ENCODE measurements at places on chromosomes 1 and 21. TPM values are rescaled to one million over a fixed set of nuclear protein-coding genes. Genes with fewer than 3 reads are reported as not detected.

The TFF2 gene
- not detected for total RNA-seq

DNA sequence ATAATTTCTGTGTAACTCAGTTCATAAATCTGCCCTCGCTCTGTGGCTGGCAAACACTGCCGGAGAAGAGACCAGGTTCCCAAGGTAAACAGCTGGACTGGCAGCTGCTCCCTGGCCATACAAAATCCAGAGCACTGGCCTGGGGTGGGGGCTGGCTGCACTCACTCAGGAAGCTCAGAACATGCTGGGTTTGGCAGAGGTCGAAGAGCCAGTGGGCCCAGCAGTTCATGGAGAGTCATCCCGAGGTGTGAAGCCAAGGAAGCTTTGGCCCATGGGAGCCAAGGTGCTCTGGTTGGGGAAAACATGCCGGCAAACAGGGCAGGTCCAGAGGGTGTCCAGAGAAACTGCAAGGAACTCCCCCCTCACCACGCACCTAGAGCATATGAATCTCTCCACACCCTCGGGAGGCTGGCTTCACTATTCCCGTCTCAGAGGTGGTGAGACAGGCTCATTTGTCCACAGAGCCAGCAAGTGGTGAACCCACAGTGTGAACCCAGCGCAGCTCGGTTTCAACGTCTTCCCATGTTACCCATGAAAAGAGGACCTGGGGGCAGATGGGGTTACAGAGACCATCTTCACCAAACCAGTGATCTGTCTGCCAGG is 102.4 kb downstream of the DMRTB1 start:
- no peak for DNase-seq

- no peak for DNase-seq
Observed at GRCh38 chr1:175157200-175157599, 35.4 kb downstream of the KIAA0040 start.

DNA sequence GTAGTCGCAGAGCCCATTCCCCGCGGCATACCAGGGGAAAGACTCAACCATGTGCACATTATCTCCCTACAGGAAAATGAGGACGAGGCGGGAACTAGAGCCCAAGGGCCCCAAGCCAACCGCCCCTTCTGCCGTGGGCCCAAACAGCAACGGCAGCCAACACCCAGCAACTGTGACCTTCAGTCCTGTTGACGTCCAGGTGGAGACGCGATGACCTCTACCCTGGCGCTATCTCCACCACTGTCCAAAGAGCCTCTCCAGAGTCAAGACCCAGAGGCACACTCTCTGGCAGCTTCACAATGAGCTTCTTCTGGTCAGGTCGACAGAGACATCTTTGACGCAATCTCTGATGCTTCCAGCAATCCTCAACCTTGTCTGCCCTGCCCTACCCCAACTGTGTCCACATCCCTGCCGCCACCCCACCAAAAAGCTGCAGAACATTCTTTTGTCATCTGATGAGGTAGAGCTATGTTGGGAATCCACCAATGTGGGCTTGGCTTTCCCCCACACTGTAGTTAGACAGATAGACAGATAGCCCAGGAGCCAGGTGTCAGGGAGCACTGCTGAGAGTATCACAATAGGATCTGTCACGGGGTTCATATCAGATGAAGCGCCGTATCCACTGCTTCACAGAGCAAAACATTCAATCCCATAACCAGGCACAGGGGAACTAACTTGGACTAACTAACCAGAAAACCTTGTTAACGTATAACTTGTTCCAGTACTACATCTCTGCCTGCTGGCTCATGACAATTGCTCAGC is 37.4 kb upstream of the SRRM1 start:
- DNase-seq = no peak
